Stimulated activated CD4-positive, alpha-beta T cell treated with anti-CD3 and anti-CD28 coated beads, Interleukin-4, amount 100 ng/mL, for 1 hour (primary cell): ENCODE measurements at places on chromosomes 3 and 15.

DNA sequence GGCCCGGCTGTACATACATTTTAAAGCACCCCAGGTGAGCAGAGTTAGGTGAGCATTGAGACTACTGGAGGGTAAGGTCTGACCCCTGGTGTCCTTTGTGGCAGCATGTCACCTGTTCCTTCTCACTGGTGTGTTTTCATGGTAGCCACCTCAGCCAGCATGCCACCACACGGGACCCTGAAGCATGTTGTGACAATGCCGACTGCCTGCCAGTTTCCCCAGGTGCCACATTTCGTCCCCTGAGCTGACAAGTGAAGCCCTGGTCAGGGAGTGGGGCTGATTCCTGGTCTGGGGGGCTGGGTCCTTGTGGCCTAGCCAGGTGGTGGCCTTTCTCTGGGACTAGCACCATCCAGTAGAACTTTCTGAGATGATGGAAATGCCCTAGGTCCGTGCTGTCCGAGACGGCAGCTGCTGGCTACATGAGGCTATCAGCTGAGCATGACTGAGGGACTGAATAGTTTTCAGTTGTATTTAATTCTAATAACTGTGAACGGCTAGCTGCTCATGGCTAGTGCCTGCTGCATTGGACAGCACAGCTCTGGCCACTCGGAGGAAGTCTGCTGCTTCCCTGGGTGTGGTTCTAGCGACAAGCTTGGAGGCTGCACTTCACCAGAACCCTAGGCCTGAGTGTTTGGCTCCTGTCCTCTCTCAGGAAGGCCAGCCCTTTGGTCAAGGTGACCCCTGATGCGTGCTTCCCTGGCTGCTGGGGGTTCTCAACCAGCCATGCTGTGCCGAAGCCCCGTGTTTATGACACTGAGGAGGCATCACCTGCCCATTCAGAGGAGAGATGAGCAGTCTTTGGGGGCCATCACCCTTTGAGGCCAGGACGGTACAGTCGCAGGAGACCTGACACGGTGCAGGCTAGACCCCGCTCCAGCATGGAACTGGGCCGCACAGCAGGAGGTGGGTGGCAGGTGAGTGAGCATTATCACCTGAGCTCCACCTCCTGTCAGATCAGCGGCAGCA is 3.9 kb downstream of the C3orf22 start:
- DNase-seq, result no peak

- DNase-seq, result peak; percentile 95
These were observed at the start of gene MANF for GRCh38 chr3:51384726-51385473. Gene MANF, plus strand, starts transcription at chr3:51385291. Its CDS starts 52 bp downstream, at chr3:51385343.

- DNase-seq, result no peak
These were observed 44.7 kb upstream of the APEH start for GRCh38 chr3:49629451-49629850.

DNA sequence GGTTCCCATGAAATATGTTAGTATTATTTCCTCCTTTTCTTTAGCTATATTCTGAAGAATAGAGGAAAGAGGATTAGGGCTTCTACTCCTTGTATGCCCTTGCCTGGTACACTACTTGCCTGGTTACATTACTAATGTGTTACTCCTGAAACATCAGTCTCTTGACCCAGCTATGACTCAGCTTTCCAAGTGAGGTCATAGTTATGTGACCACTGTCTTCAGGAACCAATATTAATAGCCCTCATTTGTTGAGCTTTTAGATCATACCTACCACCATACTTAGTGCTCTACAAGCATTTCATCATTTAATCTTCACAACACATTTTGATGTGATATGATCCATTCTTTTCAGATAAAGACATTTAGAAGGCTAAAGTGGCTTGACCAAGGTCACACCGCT is 60.3 kb downstream of the CMSS1 start:
- no peak for DNase-seq

DNA sequence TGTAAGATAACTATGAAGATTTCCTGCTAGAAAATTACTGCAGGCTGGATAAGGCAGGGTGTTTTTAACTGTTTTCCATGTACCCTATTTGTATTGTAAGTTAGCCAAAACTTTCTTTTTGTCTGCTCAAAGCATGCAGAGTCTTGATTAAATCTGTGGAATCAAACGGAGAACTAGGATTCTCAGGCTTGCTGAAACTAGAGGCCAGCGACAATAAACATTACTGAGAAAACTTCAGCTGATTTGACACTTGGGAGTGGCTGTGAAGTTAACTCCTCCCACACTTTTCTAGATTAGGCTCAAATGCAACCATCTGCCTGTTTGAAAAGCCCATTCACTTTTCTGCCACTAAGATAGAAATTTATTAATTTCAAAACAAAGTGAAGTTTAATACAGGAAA is 153.2 kb upstream of the FRMD4B start:
- DNase-seq, result no peak

GRCh38 chr15:45129651-45130129 is at the start of the genes DUOX1 and DUOXA1:
Gene DUOX1, plus strand, starts transcription at chr15:45129994. Its CDS starts 1,973 bp downstream, at chr15:45131967.
Gene DUOXA1, minus strand, starts transcription at chr15:45129879. Its CDS starts 6,865 bp downstream, at chr15:45123014.
- DNase-seq, result peak; percentile 44

DNA sequence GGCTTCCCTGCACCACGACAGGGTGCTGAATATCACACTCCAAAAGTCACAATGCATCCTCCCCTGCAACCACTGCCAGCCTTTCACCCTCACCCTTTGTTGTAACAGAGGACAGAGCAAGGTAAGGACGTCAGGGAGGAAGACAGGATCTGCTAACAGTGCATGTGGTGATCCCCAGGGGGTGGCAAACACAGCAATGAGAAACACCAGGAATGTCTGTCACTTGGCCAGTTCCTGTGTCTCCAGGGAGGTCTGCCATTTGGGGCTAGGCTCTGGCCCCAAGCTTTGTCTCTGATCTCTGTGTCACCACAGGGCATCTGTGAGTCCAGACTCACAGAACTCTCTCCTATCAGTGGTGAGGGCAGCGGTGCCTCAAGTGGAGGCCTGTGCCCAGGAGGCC is 54.3 kb upstream of the SLC24A5 start:
- DNase-seq, result no peak

GRCh38 chr3:66532613-66533012 is 31.8 kb upstream of the LRIG1 start:
- no peak for DNase-seq
